Daoy (cell line): ENCODE measurements at places on chromosomes 11 and 22. TPM values are rescaled to one million over a fixed set of nuclear protein-coding genes. Genes with fewer than 3 reads are reported as not detected.

DNA sequence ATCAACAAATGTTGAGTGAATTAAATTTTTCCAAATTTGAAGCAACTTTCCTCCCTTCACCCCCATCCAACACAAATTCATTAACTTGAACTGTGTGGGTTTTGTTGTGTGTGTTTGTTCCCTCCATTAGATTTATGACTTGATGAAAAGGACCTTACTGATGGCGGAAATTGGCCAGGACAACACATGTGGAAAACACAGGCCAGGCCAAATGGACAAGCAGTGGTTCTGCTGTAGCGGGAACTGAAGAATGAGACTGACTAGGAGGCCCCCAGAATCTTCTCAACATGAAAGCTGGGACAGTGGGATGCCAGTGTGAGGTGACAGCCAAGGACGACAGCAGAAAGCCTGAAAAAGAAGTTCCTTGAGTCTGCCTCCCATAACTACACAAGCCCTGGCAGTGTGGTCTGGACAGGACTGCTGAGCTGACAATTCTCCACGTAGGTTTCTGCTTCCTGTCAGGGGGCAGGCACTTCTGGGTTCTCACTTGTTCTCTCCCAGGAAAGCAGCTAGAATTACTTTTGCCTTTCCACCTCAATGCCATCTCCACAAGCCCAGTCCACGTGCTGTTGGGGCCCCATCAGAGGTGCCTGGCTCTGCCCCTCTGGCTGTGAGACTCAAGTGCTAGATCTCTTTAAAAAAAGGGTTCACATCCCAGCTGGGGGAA is 94.3 kb downstream of the ETS1 start:
- no peak for DNase-seq

- DNase-seq: no peak
Measured at GRCh38 chr11:95883381-95883780, 40.5 kb downstream of the MTMR2 start.

- no peak for DNase-seq
Measured at GRCh38 chr11:33258631-33259205, 1.5 kb downstream of the HIPK3 start.

DNA sequence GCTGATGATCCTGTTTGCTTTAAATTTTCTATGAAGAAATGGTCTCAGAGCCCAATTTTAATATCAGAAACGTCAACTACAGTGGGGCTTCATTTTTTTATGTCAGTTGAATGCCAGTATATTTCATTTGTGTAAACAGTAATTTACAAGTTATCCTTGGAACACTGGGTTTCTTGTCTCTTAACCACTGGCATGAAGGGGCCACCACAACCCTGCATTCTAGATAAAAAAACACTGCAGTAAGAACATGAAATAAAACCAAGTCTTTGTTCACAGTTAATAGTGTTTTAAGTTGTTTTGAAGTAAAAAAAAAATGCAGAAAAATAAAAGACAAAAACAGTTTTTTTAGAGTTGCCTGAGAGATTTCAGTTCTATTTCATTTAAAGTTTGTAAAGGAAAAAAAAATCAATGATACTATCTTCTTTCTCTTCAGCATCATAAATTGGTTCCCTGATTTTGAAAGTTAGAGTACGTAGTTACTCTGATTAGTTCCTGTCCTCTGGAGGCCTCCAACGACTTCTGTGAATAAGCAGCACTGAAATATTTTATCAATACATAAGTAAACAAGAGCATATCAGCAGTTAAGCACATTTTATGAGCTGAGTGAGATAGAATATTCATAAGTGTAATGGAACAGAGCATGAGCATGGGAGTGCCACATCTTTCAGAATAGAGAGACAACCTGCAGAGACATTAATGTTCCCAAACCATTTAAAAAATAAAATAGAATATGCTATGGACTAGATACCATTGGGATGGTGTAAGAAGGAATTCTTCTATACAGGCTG is 7.8 kb upstream of the DDI1 start:
- no peak for DNase-seq

DNA sequence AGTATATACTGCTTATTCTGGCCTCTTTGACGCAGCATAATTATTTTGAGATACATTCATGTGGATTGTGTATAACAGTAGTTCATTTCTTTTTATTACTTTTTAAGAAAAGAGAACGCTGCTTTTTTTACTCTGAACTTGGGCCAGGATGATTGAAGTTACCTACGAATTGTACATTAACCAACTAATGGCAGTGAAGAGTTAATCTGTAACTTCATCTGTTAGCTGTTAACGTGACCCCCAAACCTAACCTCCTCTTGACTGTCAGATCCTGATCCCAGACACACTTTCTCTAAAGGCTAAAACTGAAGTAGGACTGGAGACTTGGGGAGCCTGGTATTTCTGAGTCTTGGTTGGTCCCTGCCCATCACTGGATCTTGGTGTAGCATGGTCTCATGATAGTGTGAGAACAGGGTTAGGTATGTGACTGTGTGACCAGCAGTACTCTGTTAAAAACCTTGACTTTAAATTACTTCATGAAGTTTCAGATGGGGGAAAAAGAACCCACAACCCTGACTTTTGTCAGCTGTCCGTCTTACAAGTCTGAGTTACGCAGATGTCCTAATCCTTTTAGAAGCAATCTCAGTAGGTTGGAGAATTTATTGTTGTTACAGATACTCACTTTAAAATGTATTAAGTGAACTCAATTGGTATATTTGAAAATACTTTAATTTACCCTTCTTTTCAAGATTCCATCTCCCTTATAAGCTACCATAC is 39.4 kb downstream of the C22orf31 start:
- DNase-seq: no peak

DNA sequence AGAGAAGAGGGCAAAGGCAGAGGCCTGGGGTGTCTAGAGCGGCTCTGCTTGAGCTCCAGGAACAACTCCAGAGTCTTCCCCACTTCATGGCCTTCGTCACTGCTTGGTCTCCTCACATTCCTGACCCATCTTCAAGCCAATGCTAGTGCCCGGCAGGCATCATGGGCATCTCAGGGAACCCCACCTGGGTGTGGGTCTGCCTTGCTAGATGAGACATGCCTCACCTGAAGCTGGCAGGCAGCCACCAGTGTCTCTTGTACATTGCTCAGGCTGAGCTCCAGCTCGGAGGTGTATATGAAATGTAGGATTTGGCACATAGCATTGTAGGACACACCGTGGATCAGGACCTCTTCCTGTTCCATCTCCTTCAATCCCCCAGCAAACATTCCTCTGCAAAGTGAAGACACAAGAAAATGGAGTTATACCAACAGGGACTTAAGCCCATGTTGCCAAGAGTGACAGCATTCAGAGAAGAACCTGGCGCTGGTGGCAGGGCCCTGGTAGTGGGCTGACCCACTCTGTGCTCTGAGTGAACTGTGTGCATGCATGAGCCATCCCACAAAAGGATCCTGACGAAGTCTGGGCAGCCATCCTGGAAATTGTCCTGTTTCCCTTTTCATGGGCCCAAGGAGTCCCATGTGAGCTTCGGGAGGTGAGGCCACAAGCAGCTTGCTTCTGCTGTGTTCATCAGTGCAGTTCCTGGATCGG is 24.3 kb downstream of the KLHL22 start:
- DNase-seq: no peak

DNA sequence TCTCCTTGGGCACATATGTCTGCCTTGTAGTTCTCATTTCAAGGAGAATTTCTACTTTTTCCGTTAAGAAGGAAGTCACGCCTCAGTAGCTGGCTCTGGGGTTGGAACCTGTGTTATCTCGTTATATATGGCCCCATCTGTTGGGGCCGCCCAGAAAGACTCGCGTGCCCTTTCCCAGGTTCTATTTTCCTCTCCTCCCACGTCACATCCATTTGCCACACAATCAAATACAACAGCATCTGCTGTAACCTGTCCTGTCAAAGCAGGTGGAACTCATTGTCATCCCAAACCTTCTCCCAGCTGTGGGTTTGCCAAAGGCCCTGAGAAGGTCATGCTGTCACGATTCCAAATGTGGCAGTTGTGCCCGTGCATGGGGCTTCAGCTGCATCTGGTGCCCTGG is 213.1 kb upstream of the ZBED5 start:
- no peak for DNase-seq

GRCh38 chr22:43346521-43346929 is 3.4 kb upstream of the SCUBE1 start:
- peak; percentile 67 for DNase-seq

DNA sequence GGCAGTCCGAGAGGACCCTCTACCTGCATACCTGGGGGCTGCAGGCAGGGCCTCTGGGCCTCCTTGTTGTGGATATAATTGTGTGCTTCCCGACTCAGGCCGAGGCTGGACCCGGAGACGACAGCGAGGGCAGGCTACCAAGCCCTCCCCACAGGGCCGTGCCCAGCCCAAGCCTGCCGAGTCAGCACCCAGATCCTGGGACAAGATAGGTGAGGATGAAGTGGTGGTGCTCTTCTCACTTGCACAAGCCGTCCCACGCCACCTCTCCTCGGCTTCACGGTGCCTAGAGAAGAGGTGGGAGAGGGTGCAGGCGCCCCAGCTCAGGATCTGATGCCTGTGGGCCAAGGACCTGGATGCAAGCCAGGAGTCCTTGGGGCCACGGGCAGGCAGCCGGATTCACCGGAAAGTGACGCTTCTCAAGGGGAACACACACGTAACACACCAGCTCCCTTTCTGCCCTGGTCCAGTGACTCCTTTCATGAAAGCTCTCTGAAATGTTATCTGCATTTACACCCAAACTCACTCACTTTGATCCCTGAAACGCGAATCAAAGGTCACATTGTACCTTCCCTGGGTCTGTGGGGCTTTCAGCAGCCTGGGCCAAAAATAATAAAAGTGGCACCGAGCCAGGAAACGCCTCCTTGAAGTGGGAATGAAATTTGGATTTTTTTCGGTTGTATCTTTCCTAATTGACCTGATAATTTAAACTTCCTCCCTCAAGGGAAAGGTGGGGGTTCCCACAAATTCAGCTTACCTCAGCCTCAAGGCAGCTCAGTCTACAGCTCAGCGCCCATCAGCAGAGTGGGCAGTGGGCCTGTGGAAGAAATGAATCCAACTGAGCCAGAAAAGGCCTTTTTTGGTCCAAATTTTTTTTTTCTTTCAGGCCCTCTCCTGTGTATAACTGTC is 1.1 kb upstream of the GNB1L start:
- DNase-seq: peak; percentile 86

DNA sequence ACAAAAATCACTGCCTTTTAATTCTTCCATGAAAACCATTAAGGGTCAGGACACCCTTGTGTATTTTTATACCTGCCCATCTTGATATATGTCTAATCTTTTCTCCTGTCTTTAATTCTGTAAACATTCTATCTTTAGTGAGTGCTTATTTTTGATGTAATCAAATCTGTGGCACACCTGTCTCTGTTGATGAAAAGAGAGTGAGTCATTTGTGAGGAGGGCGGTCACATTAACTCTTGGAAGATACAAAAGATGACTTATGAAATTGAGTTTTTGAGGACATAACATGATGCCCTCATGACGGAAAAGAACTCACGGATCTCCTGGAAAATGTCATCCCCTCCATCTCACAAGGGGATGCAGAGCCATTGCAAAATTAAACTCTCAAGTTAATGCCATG is 206.5 kb upstream of the PGR start:
- no peak for DNase-seq

GRCh38 chr22:21961886-21962654 is 9.4 kb upstream of the PPM1F start:
- peak; percentile 37 for DNase-seq

- DNase-seq: no peak
Measured at GRCh38 chr11:130771708-130772107, 144.6 kb downstream of the SNX19 start.

GRCh38 chr11:93251922-93252321 is 54.1 kb upstream of the SLC36A4 start:
- DNase-seq: no peak

DNA sequence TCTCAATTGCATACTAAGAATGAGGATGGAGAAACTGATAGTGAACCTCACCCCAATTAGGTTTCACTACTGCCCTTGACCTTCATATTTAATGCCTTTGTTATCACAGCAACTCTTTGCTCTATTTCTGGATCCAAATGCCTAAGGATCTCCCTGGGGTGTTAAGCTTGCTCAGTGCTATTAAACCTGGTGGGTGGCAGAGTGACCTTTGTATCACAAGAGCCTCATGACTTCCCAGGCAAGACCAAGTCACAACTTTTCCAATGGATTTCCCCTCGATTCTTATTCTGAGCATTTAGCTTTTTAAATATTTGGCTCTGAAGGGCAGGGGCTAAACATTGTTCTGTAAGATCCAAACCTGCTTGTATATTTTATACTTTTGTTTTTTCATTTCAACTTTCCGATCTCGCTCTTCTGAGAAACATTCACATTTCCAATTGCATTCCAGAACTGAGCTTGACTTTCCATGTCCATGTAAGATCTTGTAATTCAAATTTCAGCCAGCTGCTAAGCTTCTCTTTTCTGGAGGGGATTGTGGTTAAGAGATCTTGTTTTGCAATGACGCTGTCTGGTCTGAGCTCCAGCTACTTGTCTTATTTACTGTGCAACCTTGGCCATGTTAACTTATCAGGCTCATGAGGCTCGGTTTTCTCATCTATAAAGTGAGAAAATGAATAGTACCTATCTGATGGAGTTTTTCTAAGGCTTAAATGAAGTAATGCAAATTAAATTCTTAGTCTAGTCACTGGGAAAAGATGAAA is 6.4 kb upstream of the EHF start:
- DNase-seq: no peak

- DNase-seq: peak; percentile 71
Measured at GRCh38 chr11:27255447-27255828, 107.6 kb downstream of the CCDC34 start.

DNA sequence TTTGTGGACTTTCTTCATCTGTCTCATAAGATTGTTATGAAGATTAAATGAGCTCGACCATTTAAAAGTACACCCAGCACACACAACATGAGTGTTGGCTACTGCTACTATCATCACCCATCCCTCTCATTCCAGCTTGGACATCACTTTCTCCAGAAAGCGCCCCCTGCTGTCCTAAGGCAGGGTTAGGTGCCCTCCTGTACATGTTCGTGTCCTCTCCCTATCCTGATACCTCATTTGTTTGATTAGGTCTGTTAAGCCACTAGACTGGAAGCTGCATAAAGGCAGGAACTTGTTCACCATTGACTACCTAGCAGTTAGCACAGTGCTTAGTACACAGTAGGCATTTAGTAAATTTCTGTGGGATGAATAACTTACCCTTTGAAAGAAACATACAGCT is 85.5 kb downstream of the ENTHD1 start:
- peak; percentile 23 for DNase-seq

A4GALT gene
- 3.5 and 5.6 TPM in 2 replicates for total RNA-seq

SLC22A12 gene
- not detected in 2 replicates for total RNA-seq

BLID gene
- 0.34 TPM in 1 of 2 replicates, not detected in the other for total RNA-seq

SLC1A2 gene
- 0.03 and 0.17 TPM in 2 replicates for total RNA-seq

SPINDOC gene
- total RNA-seq: 34.6 and 41.0 TPM in 2 replicates

INSC gene
- not detected in 2 replicates for total RNA-seq

SPI1 gene
- not detected in 2 replicates for total RNA-seq
